Peyer's patch (tissue), 4 donors: ENCODE measurements at places on chromosomes 16 and 17. TPM values are rescaled to one million over a fixed set of nuclear protein-coding genes. Genes with fewer than 3 reads are reported as not detected.

Gene PLCG2
- total RNA-seq: 68.1 TPM

Gene KRT15
- 12.3 TPM for total RNA-seq

Gene C16orf54
- total RNA-seq: 4.6 TPM

Gene FOXO3B
- 6.8 TPM for total RNA-seq

Gene PRSS22
- total RNA-seq: not detected

Gene CACNG3
- not detected for total RNA-seq

Gene KRT12
- total RNA-seq: not detected

Gene CHRNE
- not detected for total RNA-seq

Gene NAGS
- total RNA-seq: 55.1 TPM

Gene KCNJ12
- not detected for total RNA-seq

Gene STAC2
- not detected for total RNA-seq

Gene CCL16
- total RNA-seq: not detected

Gene CA5A
- not detected for total RNA-seq

Gene PMP22
- 37.1 TPM for total RNA-seq

Gene CMTM2
- total RNA-seq: not detected

Gene PRAC2
- not detected for total RNA-seq

Gene CIBAR2
- not detected for total RNA-seq

Gene DNAI2
- not detected for total RNA-seq

Gene KRT20
- 111 TPM for total RNA-seq

Gene LUC7L3
- 120 TPM for total RNA-seq

Gene BCO1
- total RNA-seq: 7.9 TPM

Gene RAB37
- total RNA-seq: 1.1 TPM

Gene SDK2
- total RNA-seq: 0.57 TPM

Gene NETO2
- 2.6 TPM for total RNA-seq

Gene DPEP3
- total RNA-seq: not detected

Gene VKORC1
- total RNA-seq: 207 TPM

Gene GID4
- total RNA-seq: 14.0 TPM

Gene SLC38A7
- 15.5 TPM for total RNA-seq

Gene GRIN2A
- total RNA-seq: 0.35 TPM

Gene BOLA2B
- 227 TPM for total RNA-seq

Gene FA2H
- 6.6 TPM for total RNA-seq

Gene NHERF2
- total RNA-seq: 21.5 TPM

Gene CACNG5
- not detected for total RNA-seq

Gene MT1G
- 17.8 TPM for total RNA-seq

Gene PMM2
- 84.2 TPM for total RNA-seq

Gene CHMP6
- 57.8 TPM for total RNA-seq

Gene CRYM
- 6.4 TPM for total RNA-seq

Gene DPEP2
- total RNA-seq: 1.1 TPM
